ENCODE measurements at places on chromosomes 5 and 9.

GRCh38 chr5:14286574-14287421 is 143.7 kb downstream of the TRIO start:
- no peak for DNase-seq

GRCh38 chr5:156137071-156137869 is 189.7 kb upstream of the SGCD start:
- no peak for DNase-seq

- DNase-seq, result no peak
Observed at GRCh38 chr5:85533341-85534047, 1084.2 kb upstream of the COX7C start.

- DNase-seq, result no peak
Observed at GRCh38 chr5:151648988-151649387, 37.7 kb downstream of the SPARC start.

GRCh38 chr5:110321117-110321516 is 405.4 kb downstream of the TMEM232 start:
- no peak for DNase-seq

DNA sequence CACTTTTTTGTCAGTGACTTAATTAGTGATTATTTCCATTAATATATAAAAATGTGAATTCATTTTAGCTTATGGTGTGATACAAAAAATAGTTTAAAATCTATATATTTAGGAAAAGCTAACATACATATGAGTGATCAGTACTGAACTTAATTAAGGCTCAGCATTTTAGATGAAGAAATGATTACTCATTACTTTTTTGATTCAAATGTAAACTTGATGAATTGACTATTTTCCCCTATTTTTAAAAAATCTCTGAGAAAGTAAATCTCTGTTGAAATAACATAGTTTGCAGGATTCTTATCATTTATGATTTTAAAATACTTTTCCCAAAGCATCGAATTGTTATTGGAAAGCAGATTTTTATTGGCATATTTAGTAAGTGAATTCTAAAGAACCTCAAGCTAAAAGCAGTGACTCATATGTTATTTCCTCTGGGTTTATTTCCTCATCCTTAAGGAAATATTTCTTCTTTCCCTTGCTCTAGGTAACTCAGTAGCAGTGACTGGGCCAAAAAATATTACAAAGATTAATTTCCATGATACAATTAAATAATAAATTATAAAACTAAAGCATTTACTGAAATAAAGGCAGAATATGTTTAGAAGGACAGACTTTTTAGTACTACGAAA is 290.6 kb downstream of the FER start:
- no peak for DNase-seq

DNA sequence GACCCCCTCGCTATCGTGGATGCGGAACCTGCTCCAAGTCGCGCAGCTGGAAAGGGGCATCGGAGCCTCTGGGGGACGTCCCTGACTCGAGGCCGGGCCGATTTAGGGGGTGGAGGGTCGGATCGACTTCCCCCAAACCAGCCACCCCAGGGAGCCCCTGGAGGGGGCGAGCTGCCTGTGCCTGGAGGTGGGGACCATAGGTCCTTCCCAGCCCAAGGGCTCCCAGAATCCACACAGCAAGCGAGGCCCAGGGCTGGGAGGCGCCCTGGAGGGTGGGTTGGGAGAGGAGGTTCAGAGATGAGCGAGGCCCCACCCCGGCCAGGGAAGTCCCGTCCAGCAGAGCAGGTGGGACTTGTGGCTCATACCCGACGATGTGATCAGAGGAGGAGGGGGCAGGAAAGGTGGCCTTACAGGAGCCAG is 147.6 kb downstream of the GAPVD1 start:
- no peak for DNase-seq

DNA sequence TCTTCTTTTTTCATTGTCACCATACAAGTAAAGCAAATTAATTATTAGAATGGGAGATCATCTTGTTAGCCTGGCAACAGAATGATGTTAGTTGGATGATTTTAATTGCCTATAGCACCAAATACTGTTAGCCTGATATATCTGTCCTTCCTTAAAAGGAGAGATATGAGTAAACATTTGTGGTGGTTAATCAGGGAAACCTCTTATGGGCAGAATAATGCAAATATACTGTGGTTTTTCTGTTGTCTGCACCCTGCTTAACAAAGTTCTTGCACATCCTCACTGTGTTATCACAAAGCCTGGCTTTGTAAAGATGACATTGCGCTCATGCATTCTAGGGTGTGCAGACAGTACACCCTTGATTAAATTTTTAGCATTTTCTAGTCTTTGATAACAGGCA is 254.9 kb upstream of the SMC2 start:
- no peak for DNase-seq

Measured in activated T-helper 1 cell treated with anti-CD3 and anti-CD28 coated beads, Interleukin-12 subunit alpha, Interleukin-12 subunit beta, Interleukin-2, Interleukin-4 antibody, amounts not matched to agents 30 ng/mL and 10 ng/mL and 1 ng/mL, durations not matched to agents 14 hours and 24 hours and 36 hours (primary cell).